Peyer's patch (tissue), 4 donors: ENCODE measurements at places on chromosomes 7 and 10. TPM values are rescaled to one million over a fixed set of nuclear protein-coding genes. Genes with fewer than 3 reads are reported as not detected.

Gene BBIP1
- total RNA-seq: 16.5 TPM

Gene PTPRZ1
- total RNA-seq: not detected

Gene KIAA1217
- 46.9 TPM for total RNA-seq

Gene OR2A1
- not detected for total RNA-seq

Gene BAMBI
- total RNA-seq: 0.53 TPM

Gene HBP1
- 67.7 TPM for total RNA-seq

Gene PDGFA
- 66.8 TPM for total RNA-seq

Gene TFPI2
- not detected for total RNA-seq

Gene H2BK1
- not detected for total RNA-seq

Gene C10orf53
- not detected for total RNA-seq

Gene RPEL1
- total RNA-seq: not detected
